Fibroblast of lung (primary cell): ENCODE measurements at places on chromosomes 6 and 20. TPM values are rescaled to one million over a fixed set of nuclear protein-coding genes. Genes with fewer than 3 reads are reported as not detected.

The SIRPB1 gene
- 0.17 and 1.0 TPM in 2 replicates for total RNA-seq

The ADAT2 gene
- 4.1 and 5.0 TPM in 2 replicates for total RNA-seq

The NFKBIE gene
- 5.4 and 6.4 TPM in 2 replicates for total RNA-seq

The MATN4 gene
- under 0.01 TPM in 2 replicates for total RNA-seq

The PPT2 gene
- total RNA-seq: 15.9 and 37.3 TPM in 2 replicates

The SLC22A2 gene
- not detected in 2 replicates for total RNA-seq

The NELFCD gene
- 46.2 and 46.9 TPM in 2 replicates for total RNA-seq

The NOX3 gene
- not detected in 2 replicates for total RNA-seq

The MCHR2 gene
- total RNA-seq: not detected in 2 replicates

The DIDO1 gene
- 27.7 and 33.2 TPM in 2 replicates for total RNA-seq

The DEF6 gene
- total RNA-seq: 0.33 and 0.51 TPM in 2 replicates

The NKX2-2 gene
- not detected in 2 replicates for total RNA-seq

The NKAIN2 gene
- not detected in 2 replicates for total RNA-seq

The LY6G6F gene
- total RNA-seq: not detected in 2 replicates

The PRR18 gene
- not detected in 2 replicates for total RNA-seq

The MAPK13 gene
- total RNA-seq: 5.4 and 7.6 TPM in 2 replicates

The COL9A3 gene
- 0.17 and 1.3 TPM in 2 replicates for total RNA-seq

The PRDM13 gene
- total RNA-seq: not detected in 2 replicates

The KCNQ2 gene
- total RNA-seq: not detected in 2 replicates

The CPNE5 gene
- total RNA-seq: 0.26 TPM in 1 of 2 replicates, not detected in the other

The TSPO2 gene
- total RNA-seq: not detected in 2 replicates

The ADAM33 gene
- total RNA-seq: 37.2 and 67.9 TPM in 2 replicates

The CYP39A1 gene
- 3.6 and 3.8 TPM in 2 replicates for total RNA-seq

The OOEP gene
- 0.17 TPM in 1 of 2 replicates, not detected in the other for total RNA-seq

The TUBB1 gene
- total RNA-seq: under 0.01 TPM in 2 replicates

The LAMA2 gene
- total RNA-seq: 57.8 and 67.5 TPM in 2 replicates

The SSTR4 gene
- not detected in 2 replicates for total RNA-seq
